ENCODE measurements at places on chromosomes 5 and 9. TPM values are rescaled to one million over a fixed set of nuclear protein-coding genes. Genes with fewer than 3 reads are reported as not detected.

The ESM1 gene
- 0.95 TPM for total RNA-seq

GRCh38 chr5:39093352-39093751 is 19.2 kb upstream of the RICTOR start:
- DNase-seq = no peak

GRCh38 chr5:58924306-58924705 is 341.4 kb downstream of the RAB3C start:
- DNase-seq = no peak

DNA sequence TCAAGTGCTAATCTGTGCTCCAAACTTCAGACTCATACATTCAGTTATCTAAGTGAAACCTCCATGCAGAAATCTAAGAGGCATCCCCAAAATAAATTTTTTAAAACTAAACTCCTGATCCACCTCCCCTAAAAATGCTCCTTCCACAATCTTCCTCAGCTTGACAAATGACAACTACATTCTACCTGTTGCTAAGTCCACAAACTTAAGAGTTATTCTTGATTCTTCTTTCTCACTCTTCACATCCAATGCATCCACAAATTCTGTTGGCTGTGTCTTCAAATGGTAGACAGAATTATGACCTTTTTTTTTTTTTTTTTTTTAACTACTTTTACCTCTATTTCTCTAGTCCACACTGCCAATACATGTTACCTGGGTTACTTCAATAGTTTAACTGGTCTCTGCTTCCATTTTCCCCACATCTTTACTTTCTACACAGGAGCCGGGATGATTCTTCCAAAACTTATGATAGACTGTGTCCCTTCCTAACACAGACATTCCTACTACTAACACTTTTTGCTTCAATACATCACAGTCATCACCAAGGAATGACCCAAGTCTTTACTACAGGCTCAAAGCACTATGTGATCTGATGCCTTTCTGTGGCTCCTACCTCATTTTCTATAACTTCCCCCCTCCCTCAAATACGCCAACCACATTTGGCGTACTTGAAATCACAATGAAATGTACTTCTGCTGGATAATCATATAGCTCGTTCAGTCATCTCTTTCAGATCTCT is 143.6 kb downstream of the PDE4D start:
- no peak for DNase-seq

DNA sequence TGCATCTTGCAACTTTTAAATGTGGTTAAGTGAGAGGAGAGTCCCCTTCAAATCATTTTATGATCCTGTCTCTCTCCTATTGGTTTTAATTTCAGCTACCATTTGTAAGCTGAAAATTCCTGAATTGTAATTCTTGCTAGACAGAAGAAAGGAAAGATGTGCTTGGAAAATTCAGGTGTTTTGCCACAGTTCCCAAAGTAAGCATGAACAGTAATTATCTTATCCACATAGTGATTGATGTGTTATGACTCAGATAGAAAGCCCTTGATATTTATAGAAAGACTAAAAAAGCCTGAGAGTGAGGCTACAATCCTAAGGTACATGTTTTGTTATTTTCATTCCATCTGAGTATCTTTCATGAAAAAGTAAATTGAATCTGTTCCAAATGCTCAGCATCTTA is 492.5 kb downstream of the MAT2B start:
- DNase-seq = no peak

The LHX3 gene
- not detected for total RNA-seq

DNA sequence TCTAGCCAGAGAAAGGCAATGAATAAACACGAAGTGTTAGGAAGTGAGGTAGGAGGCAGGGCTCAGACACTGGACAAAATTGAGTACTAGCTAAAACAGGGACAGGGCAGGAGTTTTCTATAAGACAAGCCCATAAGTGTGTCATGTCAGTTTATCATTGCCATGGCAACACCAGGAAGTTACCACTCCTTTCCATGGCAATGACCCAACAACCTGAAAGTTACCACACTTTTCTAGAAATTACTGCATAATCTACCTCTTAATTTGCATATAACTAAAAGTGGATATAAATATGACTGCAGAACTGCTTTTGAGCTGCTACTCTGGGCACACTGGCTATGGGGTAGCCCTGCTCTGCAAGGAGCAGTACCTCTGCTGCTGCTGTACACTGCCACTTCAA is 442.5 kb upstream of the COX7C start:
- no peak for DNase-seq

GRCh38 chr5:160064417-160064810 is 54.8 kb downstream of the PWWP2A start:
- DNase-seq = no peak

GRCh38 chr5:157230610-157231009 is 35.3 kb upstream of the CYFIP2 start:
- DNase-seq = no peak

GRCh38 chr5:96503501-96504236 is 70.6 kb upstream of the PCSK1 start:
- no peak for DNase-seq

DNA sequence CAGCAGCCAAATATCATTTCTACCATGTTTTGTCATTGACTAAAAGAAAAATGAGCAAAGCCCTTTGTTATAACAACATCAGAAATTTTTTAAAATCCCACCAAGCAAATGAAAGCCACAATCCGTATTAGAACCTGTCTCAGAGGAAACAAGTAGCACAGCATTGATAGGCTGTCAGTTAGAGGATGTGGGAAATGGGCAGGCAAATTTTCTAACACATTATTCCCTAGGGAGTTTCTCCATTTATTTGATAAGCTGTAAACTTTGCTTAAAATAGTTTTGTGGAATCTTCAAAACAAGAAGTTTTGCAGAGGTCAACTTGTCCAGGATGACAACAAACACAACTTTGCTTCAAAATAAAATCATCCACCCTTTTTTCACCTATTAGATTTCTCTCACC is 53.6 kb upstream of the APC start:
- no peak for DNase-seq
